ENCODE measurements at places on chromosomes 6 and 20. TPM values are rescaled to one million over a fixed set of nuclear protein-coding genes. Genes with fewer than 3 reads are reported as not detected.

TP53INP2 gene
- 39.4 TPM for total RNA-seq

CGA gene
- 2.2 TPM for total RNA-seq

ABHD16B gene
- total RNA-seq: 1.6 TPM

PACRG gene
- 2.9 TPM for total RNA-seq

PI3 gene
- total RNA-seq: 1.5 TPM

GINS1 gene
- 6.0 TPM for total RNA-seq

VARS1 gene
- 49.9 TPM for total RNA-seq

- peak overlapping the region; percentile 23 for H3K27ac ChIP-seq
- no peaks in the 10 kb centered on the region for H3K27me3 ChIP-seq
- no peaks in the 10 kb centered on the region for H3K4me1 ChIP-seq
- peak; percentile 71 for DNase-seq
- no peaks in the 10 kb centered on the region for H3K36me3 ChIP-seq
These were observed 41.1 kb upstream of the TMEM170B start for GRCh38 chr6:11496152-11497060.

GRCh38 chr20:45419188-45420091 is 3.5 kb downstream of the PIGT start:
- no peak overlapping the region for H3K4me3 ChIP-seq
- no peaks in the 10 kb centered on the region for H3K27me3 ChIP-seq
- peaks cover 7% of the 10 kb centered on the region for H3K36me3 ChIP-seq
- H3K27ac ChIP-seq: peak overlapping the region; percentile 48
- peak; percentile 85 for DNase-seq

DNA sequence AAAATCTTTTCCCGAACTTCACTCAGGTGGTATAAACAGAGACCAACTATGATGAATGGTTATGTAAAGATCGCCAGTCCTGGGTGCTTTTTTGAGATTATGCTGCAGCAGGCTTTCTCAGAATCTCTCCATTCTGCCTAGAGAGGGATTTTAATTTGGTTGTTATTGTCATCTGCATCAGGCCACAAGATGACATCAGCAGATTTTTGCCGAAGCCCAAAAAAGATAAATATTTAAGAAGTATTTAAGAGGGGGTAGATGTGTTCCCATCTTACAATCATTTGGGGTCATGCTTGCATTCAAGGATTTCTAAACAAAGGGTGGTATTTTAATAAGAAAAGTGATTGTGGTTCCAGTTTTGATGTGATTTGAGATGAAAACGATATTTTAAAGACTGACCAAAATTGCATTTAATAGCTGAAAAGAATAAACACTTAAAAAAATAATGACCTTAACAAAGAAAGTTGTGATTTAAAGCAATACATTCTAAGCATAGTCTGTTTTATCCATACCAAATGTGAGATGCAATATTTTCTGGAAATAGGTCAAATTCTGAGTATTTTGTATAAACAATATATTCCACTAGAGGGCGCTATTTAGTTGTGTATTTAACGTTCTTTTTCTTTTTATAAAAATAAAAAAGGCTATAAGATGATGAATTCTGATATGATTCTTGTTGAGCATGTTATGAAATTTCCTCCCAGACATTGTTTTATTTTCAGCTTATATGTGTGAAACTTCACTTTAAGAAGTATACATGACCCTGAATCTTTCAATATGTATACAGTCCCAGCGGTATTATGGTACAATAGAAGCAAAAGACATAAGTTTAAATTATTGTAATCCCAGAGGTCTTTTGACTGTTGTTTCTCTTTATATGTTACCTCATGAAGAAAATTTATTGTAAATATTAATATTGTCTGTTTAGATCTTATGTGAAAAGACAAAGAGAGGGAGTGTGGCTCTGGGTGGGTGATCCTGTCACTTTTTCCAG is 51.0 kb upstream of the ZFP64 start:
- H3K27ac ChIP-seq: no peak overlapping the region
- no peaks in the 10 kb centered on the region for H3K4me1 ChIP-seq
- H3K4me3 ChIP-seq: no peak overlapping the region
- DNase-seq: no peak
- H3K36me3 ChIP-seq: no peaks in the 10 kb centered on the region

- no peaks in the 10 kb centered on the region for H3K27me3 ChIP-seq
- H3K36me3 ChIP-seq: no peaks in the 10 kb centered on the region
- peaks cover 10% of the 10 kb centered on the region for H3K4me1 ChIP-seq
- no peak overlapping the region for H3K27ac ChIP-seq
- no peak for DNase-seq
These were observed 6.7 kb downstream of the ZFAND3 start for GRCh38 chr6:37826188-37826587.

DNA sequence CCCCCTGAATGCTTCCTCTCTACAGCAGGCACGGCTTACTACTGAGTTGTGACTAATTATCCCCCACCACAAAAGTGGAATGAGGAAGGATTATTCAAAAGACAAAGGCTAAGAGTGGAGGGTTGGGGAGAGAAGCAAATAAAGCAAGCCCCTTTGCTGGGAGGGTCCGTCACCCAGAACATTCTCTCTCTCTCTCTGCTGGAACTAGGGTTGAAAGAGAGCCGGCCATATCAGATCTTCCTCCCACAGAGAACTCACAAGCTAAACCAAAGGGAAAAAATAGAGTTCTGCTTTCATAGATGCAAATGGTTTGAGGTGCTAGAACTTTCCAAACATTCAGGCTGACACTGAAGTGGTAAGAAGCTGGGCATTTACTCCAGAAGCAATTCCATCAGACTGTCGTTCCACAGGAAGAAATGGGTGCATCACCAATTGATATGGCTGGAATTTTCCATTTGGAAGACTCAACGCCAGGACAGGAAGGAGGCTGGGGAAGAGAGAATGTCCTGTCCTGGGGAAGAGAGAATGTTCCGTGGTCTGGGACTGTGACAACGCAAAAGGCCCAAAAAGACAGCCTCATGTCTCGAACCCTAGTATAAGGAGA is 7.9 kb downstream of the ZMYND8 start:
- H3K4me1 ChIP-seq: peaks cover 21% of the 10 kb centered on the region
- H3K4me3 ChIP-seq: no peak overlapping the region
- H3K27me3 ChIP-seq: no peaks in the 10 kb centered on the region
- H3K36me3 ChIP-seq: no peaks in the 10 kb centered on the region

DNA sequence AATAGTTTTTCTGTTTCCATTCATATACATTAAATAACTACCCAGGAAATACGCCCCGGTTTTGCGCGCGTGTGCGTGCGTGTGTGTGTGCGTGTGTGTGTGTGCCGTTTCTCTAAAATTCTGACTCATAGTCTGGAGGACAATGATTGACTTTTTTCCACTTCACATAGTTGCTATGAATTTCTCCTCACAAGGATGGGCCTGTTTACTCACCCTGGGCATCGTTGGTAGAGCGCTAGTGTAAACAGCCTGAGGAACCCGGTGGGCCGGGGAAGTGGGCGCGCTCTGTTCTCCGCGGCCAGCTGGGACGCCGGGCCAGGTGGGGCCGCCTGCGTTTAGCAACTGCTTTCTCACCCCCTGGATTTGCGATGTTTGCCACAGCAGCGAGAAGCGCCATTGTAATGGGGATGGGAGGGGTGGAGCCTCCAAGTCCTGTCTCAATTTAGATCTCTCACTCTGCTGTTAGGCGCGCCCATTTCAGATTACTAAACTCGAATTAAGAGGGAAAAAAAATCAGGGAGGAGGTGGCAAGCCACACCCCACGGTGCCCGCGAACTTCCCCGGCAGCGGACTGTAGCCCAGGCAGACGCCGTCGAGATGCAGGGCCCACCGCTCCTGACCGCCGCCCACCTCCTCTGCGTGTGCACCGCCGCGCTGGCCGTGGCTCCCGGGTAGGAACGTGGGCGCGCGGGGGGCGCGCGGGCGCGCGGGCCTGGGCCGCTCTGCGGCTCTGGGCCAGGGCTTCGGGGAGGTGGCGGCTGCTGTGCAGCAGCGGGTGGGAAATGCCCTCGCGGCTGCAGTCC is at the start of gene CD109:
Gene CD109 (plus strand): TSS at position 585 of the 803 bp plus-strand sequence. CDS start 13 bp downstream, at position 598.
- H3K4me1 ChIP-seq: no peaks in the 10 kb centered on the region
- H3K4me3 ChIP-seq: peak within 1 kb of the TSS; percentile 41
- H3K27ac ChIP-seq: peak within 1 kb of the TSS; percentile 56
- peak; percentile 21 for DNase-seq

GRCh38 chr6:110239526-110240274 is 59.5 kb downstream of the CDC40 start:
- no peak overlapping the region for H3K4me3 ChIP-seq
- no peak for DNase-seq
- no peaks in the 10 kb centered on the region for H3K4me1 ChIP-seq
- no peaks in the 10 kb centered on the region for H3K27me3 ChIP-seq
- H3K27ac ChIP-seq: no peak overlapping the region
- H3K36me3 ChIP-seq: no peaks in the 10 kb centered on the region

- no peaks in the 10 kb centered on the region for H3K27me3 ChIP-seq
- H3K27ac ChIP-seq: peak overlapping the region; percentile 75
- no peak overlapping the region for H3K4me3 ChIP-seq
- DNase-seq: peak; percentile 91
- H3K36me3 ChIP-seq: no peaks in the 10 kb centered on the region
These were observed 49.0 kb upstream of the RNF24 start for GRCh38 chr20:4064144-4064909.

GRCh38 chr20:62476056-62476838 is 452 bp upstream of the GATA5 start:
- peak overlapping the region; percentile 29 for H3K4me3 ChIP-seq
- no peaks in the 10 kb centered on the region for H3K4me1 ChIP-seq
- DNase-seq: no peak
- no peaks in the 10 kb centered on the region for H3K36me3 ChIP-seq
- H3K27me3 ChIP-seq: peaks cover 28% of the 10 kb centered on the region
- peak overlapping the region; percentile 52 for H3K27ac ChIP-seq

DNA sequence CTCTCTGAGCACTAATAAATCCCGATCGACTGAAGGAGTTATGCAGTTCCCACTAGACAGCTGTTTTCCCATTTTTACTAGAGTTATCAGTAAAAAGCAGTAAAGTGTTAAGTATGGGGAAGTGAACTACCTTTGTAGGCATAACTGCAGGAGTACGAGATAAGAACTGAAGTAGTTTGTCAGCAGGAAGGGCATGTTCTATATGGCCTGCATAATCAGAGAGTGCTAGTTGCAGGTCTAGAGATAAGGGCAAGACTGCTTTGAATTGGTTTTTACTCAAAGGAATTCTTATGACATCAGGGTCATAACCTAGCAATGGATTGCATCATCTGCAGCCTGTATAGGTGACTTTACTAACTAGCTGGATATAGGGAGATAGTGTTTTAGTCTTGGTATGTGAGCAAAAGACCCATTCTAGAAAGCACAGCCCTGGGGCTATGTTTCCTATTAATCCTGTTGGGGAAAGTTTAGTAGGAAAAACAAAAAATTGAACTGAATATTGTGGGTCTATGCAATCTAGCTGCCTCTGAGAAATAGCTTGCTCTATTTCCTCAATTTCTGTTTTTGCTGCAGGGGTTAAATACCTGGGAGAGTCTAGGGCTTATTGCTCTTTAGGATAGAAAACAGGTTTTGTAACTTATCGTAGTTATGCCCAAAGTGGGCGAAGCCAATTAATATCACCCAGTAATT is 22.6 kb upstream of the CRISP1 start:
- H3K4me1 ChIP-seq: no peaks in the 10 kb centered on the region
- no peak overlapping the region for H3K27ac ChIP-seq
- H3K27me3 ChIP-seq: no peaks in the 10 kb centered on the region
- DNase-seq: no peak
